Activated CD4-positive, alpha-beta T cell treated with anti-CD3 and anti-CD28 coated beads, Interleukin-2, amount 10 ng/mL, durations not matched to agents 7 days and 5 days (primary cell): ENCODE measurements at places on chromosomes 16 and 17.

GRCh38 chr17:50426814-50427787 is 1.1 kb downstream of the ACSF2 start:
- DNase-seq = peak; percentile 35

DNA sequence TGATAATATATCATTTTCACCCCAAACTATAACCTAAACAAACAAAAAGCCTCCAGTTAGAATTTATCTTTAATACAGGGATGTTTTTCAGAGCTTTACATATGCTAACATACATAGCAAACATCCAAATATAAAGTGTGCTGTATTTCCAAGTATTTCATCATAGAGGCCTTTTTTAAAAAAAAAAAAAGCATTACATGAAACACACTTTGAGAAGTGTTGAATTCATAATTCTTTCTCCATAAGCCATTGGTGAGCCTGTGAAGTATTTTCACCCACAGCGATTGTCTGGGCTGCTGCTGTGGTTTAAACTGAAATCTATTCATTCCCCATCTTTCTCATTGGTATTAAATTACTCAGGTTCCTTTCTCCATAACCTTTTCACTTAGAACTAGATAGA is 503.4 kb upstream of the CDH8 start:
- DNase-seq = no peak

DNA sequence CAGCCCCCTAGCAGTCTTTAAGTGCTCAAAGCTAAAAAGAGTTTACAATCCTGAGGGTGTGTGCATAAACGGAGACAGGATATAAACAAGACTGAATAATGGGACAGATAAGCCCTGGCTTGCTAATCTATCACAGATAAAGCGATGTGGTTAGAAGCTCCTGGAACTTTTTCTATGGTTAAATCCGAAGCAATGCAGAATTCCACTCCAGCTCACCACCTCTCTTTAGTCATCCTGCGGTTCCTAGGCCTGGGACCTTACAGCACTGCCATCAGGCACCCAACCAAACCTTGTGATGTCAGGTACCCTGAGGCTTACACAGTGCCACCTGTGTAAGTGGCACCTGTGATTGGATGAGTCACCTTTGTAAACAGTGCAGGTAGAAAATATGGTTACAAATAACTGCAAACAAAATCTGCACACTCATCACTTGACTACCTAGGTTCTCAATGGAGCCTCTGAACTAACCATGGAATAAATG is 31.5 kb upstream of the B4GALNT2 start:
- DNase-seq = no peak

- no peak for DNase-seq
These were observed 20.1 kb upstream of the RAI1 start for GRCh38 chr17:17661134-17661533.

DNA sequence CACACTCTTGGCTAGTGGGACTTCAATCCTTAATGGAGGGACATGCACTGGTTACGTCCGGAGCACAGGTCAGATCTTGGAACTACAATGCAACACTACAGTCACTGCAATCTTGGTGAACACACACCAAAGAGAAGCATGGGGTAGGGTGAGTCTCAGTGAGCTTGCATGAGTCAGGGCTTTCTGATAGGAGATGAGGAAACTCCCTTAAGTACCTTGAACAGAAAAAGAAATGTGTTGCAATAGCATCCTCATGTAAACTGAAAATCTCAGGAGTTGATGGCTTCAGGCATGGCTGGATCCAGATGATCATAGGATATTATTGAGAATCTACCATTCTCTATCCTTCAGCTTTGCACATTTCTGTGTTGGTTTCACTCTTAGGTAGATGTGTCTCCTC is 54.1 kb downstream of the CES1 start:
- no peak for DNase-seq

- peak; percentile 76 for DNase-seq
These were observed 1.2 kb downstream of the THAP11 start for GRCh38 chr16:67843343-67843765.

- no peak for DNase-seq
These were observed 126.0 kb upstream of the GOT2 start for GRCh38 chr16:58859958-58860669.
